ENCODE measurements at places on chromosomes 4 and X. TPM values are rescaled to one million over a fixed set of nuclear protein-coding genes. Genes with fewer than 3 reads are reported as not detected.

SMIM31 gene
- total RNA-seq, result not detected

SLITRK4 gene
- not detected for total RNA-seq

CXCL11 gene
- not detected for total RNA-seq

CAPN6 gene
- not detected for total RNA-seq

FAM9C gene
- total RNA-seq, result not detected

DNA sequence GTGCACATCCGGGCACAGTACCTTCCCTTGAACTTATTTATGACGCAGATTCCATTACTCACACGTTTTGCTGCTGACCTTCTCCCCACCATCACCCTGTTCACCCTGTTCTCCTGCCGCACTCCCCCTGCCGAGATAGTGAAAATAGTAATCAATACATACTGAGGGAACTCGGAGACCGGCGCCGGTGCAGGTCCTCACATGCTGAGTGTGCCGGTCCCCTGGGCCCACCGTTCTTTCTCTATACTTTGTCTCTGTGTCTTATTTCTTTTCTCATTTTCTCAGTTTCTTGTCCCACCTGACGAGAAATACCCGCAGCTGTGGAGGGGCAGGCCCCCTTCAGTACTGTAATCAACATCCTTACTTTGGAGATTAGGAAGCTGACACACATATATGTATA, 1337.1 kb upstream of the PABPC4L start:
- DNase-seq, result no peak

- DNase-seq, result no peak
Observed at GRCh38 chrX:153640736-153641575, 6.0 kb upstream of the DUSP9 start.

- no peak for DNase-seq
Observed at GRCh38 chrX:103730796-103731493, 20.2 kb downstream of the TMEM31 start.

DNA sequence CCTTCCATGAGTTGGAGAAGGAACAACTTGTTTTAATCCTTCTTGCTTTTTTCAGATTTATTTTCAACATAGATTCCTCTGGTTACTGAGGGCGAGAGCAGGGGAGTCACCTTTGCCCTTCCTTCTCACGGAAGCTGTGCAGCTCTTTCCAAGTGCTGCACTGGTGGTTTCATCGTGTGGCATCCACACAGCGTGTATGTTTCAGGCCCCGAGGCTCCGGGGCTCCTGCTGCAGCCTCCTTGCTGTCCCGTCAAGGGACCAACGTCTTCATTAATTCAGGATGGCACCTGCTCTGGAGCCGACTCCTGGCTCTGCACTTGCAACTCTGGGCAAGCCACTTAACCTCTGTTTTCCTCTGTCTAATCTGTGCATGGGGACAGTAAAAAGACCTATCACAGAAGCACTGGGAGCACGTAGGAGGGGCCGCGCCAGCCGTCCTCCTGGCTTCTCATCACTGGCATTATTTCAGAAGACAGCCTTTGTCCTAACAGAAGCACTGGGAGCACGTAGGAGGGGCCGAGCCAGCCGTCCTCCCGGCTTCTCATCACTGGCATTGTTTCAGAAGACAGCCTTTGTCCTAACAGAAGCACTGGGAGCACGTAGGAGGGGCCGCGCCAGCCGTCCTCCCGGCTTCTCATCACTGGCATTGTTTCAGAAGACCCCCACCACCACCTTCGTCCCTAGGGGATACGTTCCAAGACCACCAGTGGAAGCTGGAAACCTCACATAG, 117.8 kb upstream of the NKX1-1 start:
- DNase-seq, result no peak

GRCh38 chr4:16439768-16440167, 213.5 kb upstream of the TAPT1 start:
- DNase-seq, result no peak

DNA sequence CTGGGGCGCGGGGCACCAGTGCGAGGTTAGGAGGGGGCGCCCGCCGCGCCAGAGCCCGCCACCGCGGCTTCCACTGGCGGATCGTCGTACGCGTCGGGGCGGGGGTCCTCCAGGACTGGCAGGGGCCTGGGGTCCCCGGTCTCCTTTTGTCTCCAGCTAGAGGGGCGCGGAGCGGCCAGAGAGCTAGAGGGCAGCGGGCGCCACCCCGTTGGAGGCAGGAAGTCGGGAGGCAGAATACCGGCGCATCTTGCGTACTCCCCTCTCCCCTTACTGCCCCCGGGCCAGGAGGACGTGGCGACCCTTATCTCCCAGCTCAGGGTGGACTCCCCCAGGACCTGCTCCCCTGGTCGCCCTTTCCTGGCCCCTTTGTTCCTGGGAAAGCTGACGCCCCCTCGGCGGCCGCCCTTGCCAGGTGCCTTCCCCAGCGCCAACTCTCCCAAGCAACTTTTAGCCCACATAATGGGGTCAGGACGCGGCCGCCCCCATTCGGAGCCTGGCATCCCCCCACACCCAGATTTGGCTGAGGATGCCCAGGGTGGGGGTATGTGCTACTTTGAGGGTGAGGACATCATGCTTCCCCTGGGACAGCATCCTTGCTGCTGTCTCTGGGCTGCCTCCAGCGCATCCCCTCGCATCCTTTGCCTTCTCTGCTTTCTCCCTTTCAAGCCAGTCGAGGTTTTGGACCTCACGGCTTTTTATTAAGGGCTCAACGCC, 933 bp downstream of the CNKSR2 start:
- DNase-seq, result no peak

- no peak for DNase-seq
Observed at GRCh38 chrX:82141942-82142341, 940.0 kb downstream of the SH3BGRL start.

GRCh38 chr4:7981738-7982394, 42.2 kb upstream of the AFAP1 start:
- no peak for DNase-seq

- peak; percentile 68 for DNase-seq
Observed at GRCh38 chrX:15336023-15336413, 695 bp upstream of the PIGA start.

- DNase-seq, result no peak
Observed at GRCh38 chr4:63831590-63832155, 577.6 kb downstream of the TECRL start.

DNA sequence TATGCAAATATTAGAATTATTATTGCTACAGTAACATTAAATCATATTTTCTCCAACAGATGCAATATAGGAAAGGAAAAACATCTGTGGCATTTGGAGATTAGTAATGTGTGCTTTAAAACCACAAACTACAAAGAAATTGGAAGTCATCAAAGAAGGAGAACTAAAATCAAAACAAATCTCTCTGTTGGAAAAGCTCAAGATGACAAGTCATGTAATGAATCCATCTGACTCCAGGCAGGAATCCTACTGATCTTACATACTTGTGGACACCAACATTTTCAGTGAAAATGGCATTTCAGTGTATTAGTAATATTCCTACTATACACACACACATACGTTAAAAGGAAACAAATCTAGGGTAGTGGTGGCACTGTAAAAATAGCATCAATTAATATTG, 98.2 kb downstream of the SLC39A8 start:
- no peak for DNase-seq

GRCh38 chrX:55028040-55028439, 2.7 kb downstream of the ALAS2 start:
- DNase-seq, result no peak

DNA sequence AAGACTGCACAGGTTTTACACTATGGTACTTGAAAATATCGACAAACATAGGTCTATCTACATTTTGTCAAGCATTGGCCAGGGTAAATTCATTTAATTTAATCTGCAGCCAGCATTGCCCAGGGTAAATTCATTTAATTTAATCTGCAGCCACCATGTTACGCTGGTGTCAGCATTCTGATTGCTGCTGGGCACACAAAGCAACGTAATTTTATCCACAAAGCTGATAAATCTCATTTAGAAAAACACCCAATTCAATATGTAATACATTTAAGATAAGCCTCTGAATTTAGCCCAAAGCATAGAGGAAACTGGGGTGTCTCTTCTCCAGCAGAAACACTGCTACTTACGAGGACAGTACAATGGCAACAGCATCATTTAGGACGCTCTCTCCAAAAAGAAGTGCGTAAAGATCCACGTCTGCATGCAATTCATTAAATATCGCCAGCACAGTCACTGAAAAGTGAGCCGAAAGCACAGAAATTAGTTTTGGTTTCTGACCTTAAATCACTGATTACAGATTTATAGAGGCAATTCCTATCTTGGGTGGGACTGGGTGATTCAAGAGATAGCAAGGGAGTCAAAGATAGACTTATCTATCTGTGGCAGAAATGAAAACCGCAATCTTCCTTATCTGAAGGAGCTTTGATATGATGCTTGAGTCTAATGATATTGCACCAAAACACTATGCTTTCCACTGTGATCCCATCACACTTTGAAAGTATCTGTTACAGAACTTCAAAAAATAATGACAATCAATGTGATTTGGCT, 88.8 kb downstream of the CHST7 start:
- DNase-seq, result no peak

- no peak for DNase-seq
Observed at GRCh38 chr4:77169481-77169880, 12.5 kb downstream of the CCNG2 start.
